ENCODE measurements at places on chromosomes 4 and X.

DNA sequence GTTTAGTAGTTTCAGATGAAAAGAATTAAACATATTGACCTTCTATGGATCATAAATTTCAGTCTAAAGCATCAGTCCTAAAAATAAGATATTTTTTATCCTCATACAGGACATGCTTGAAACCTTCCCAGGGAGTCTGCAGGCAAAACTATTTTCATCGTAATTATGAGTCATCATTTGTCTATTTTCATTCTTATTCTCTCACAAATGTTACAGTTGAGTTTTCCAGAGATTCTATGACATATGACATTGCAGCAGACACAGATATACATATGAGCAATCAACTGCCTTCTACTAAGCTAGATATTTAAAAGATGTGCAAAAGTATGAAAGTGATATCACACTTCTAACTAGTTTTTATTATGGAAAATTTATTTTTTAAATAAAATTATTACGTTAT lies 398.0 kb downstream of the MAGEB5 start:
- DNase-seq: no peak

- no peak for DNase-seq
These were observed 19.5 kb downstream of the CASP6 start for GRCh38 chr4:109683621-109684253.

- peak; percentile 70 for DNase-seq
These were observed 17.3 kb downstream of the CTPS2 start for GRCh38 chrX:16695079-16695676.

GRCh38 chrX:50067435-50068284 lies 133.1 kb downstream of the AKAP4 start:
- DNase-seq: peak; percentile 36
